A172 (cell line): ENCODE measurements at places on chromosomes 7 and 10.

DNA sequence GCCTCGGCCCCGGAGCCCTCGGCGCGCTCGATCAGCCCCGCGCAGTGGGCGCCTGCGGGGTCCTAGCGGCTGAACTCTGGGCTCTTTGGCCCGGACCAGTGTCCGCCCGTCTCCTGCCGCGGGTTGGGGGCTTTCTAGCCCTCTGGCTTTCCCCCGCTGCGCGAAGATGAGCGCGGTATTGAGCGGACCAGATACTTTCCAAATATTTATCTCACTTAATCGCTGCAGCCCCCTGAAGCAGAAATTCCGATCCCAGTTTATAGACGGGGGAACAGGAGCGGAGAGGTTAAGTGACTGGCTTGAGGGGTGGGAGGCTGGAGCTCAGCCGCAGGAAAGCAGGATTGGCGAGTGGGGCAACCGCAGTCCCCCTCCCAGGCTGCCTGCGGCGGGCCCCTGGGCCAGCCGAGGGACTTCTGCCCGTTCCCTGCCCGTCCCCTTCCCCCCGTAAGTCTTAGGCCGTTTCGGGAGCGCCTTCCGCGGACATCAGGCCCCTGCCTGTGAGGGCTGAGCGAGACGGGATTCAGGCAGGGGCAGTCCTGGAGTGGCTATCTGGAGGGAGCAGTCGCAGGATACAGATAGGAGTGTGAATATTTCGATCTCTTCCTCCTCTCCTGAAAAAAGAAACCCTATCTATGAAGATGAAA, 565 bp downstream of the STRIP2 start:
- DNase-seq = no peak

DNA sequence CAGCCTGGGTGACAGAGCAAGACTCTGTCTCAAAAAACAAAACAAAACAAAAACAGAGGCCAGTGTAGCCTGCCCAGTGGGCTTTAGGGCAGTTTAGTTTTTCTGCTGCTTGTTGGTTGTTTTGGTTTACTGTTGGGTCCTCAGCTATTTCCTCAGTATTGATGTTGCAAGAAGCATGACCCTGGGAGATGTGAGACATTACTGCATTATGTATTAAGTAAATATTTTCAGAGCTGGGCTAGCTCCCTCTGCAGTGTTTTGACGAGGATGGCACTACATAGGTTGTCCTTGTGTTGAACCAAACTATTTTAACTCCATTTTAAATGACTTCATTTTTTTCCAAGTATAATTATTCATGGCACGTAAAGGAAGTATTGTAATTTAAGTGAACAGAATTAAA, 4.8 kb downstream of the AKAP9 start:
- DNase-seq = no peak

DNA sequence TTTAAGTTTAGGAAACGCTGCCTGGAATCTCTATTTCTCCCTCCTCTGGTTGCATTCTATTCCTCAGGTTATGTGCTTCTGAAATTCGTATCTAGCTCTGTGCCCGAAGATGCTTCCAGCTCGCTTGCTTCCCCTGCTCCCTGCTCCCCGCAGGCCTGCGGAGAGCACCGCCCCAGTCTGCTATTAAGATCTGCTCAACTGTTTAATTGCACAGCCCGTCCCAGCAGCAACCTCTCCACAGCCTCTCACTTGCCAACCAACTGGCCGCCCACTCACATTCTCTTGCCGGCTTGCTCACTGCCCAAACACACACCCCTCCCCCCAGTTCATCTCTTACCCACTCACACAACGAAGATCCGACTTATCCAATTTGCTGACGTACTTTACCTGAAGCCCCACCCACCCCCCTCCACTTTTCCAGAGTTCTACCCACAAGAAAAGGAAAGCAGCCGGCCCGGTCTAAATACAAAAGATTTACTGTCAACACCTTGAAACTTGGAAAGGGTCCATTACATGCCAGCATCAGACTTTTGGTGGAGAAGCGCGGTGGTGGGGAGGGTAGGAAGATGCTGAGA, 167.3 kb upstream of the KLF14 start:
- peak; percentile 81 for DNase-seq

- DNase-seq = no peak
These were observed 297.3 kb downstream of the EXOC4 start for GRCh38 chr7:133550145-133550544.

DNA sequence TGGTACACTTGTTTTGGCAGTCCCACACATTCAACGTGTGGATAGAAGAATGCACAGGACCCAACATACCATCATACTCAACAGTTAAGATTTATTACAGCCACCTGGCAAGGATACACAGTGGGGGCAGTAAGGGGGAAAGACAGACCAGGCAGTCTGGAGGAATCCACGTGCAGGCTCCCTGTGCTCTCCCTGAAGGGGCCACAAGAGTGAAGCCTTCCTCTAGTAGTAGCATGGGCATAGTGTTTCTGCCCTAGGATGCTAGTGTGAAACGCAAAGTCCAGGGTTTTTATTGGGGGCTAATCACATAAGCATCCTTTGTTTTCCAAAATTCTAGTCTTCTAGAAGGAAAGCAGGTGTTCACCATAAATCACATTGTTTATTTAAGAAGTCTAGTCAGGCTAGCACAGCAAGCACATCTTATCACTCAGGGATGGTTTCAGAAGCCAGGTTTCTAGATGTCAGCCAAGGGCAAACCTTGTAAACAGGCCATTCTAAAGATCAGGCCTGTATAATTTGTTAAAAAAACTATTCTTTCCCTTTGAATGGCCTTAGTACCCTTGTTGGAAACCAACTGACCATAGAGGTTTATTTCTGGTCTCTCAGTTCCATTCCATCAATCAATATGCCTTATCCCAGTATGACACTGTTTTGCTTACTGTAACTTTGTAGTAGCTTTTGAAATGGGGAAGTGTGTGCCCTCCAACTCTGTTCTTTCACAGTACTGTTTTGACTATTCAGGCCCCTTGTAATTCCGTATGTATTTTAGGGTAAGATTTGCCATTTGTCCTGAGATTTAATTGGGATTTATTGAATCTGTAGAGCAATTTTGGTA, 12.4 kb upstream of the TFAM start:
- no peak for DNase-seq

GRCh38 chr10:89374713-89375141, 3.1 kb upstream of the IFIT1B start:
- DNase-seq = no peak

DNA sequence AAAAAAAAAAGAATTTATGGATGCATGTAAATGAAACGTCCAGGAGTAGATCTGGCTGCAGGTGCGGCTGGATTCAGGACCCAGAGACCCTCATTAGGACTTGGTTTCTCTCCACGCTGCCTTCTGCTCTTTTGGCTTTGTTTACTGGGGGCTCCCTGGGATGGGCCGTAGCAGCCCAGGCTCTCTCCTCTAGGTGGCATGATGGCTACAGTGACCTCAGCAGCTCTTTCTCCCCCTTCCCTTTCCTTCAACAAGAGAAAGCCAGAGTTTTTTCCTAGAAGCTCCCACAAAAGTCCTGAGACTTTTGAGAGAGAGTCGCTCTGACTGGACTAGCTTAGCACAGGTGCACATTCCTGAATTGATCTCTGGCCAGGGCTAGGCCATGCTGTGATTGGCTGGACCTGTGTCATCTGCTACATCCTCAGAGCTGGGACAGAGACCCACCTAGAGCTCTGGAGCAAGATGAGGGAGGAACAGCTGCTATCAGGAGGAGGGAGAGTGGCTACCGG, 67.8 kb upstream of the PDCD4 start:
- DNase-seq = peak; percentile 36
